CMK (cell line): ENCODE measurements at places on chromosomes 5 and 9.

GRCh38 chr5:115588640-115589039, 13.6 kb downstream of the TICAM2 start:
- no peak for DNase-seq

- DNase-seq, result no peak
These were observed 19.1 kb downstream of the EEIG1 start for GRCh38 chr9:127961613-127962155.

GRCh38 chr5:151721087-151721646, 34.5 kb upstream of the SPARC start:
- no peak for DNase-seq

DNA sequence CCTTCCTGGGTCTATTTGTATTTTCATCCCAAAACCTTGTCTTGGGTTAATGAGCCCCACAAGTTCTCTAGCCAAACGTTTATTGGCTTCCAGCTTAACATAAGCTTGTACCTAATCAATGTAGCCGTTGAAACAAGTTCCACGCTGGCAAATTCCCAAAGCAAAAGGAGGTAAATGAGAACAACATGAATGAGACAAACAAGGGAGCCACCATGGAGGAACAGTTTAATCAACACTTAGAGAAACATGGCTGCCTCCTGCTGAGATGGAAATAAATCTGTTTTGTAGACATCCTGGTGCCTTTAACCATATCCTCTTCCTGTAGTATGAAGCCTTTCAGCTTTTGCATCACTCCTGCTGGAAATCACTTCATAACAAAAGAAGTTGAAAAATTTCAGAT, 166.6 kb upstream of the NFIB start:
- no peak for DNase-seq

- DNase-seq, result no peak
These were observed 1.1 kb upstream of the GNPDA1 start for GRCh38 chr5:142013734-142014521.

GRCh38 chr5:143398451-143399237, 4.8 kb downstream of the NR3C1 start:
- DNase-seq, result no peak

- DNase-seq, result no peak
These were observed 130.7 kb downstream of the MLLT3 start for GRCh38 chr9:20491612-20492011.

DNA sequence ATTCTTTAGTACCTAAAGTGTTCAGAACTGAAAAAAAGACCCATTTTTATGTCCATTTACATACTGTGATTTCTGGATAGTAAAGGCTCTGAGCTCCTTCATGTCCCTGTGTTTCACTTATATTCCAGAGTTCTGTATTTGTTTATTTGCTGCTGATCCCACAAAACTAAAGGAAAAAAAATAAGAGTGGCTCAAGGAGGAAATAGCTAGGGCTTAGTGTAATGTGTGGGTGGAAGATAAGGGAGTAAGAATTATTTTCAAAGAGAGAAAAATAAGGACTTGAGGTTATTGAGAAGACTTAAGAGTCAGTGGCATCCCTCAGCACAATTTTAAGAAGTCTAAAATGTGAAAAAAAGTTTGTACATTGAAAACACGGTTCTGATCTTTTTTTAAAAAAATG, 46.0 kb downstream of the ENTREP1 start:
- no peak for DNase-seq

GRCh38 chr9:95574866-95575553, 58.2 kb upstream of the PTCH1 start:
- DNase-seq, result no peak

GRCh38 chr5:138503487-138504270, 38.4 kb downstream of the EGR1 start:
- DNase-seq, result no peak

- DNase-seq, result no peak
These were observed 1.8 kb downstream of the FEM1C start for GRCh38 chr5:115542651-115543364.

DNA sequence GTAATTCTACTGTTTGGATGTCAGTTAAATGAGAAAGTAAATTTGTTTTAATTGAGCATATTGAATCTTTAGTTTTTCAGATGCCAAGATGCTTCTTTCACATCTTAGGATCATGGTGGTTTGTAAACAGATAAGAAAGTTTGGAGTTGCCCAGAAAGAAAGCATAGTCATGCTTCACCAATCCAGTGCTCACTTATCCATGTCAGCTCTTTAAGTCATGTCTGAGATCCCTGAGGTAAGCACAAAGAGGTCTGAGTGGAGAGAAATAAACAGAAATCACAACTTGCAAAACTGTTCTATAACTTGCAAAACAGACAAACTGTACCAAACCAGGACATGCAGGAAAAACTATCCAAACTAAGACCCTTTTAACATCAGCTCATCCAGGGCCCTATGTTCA, 87.7 kb downstream of the OSTF1 start:
- DNase-seq, result no peak

DNA sequence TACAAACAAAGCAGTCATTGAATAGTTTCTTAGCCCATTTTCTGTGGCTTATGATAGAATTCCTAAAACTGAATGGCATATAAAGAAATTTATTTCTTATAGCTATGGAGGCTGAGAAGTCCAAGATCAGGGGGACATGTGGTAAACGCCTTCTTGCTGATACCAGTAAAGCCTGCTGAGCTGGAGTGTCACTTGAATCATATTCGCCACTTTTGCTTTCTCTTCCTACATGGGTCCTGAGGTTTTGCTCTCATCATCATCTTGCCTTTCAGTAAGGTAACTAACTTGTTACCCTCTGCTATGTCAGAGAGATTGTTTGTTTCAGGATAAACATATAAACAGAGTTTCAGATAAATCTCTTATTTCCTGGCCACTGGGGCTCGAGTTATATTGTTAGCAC, 203.3 kb upstream of the DMRT1 start:
- DNase-seq, result no peak

DNA sequence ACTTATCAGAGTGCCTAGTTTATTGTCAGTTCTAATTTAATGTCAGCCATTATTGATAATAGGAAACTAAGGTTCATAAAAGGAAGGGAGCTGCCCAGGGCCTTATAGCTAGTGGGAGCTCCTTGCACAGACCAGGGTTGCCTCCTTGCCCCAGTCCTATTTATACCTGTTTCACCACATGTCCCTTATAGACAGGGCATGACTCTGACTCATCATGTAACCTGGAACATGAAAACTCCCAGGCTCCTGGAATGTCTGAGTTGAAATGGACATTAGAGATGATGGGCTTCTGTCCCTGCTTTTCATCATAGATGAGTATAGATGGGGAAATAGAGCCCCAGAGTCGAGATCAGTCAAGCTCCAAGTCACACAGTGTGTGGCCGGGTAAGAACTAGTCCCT, 21.1 kb downstream of the FAT2 start:
- DNase-seq, result no peak

GRCh38 chr5:96896276-96896675, 20.0 kb downstream of the ERAP2 start:
- no peak for DNase-seq

GRCh38 chr5:109921735-109922380, 232.1 kb downstream of the MAN2A1 start:
- DNase-seq, result no peak

- DNase-seq, result no peak
These were observed 45.1 kb upstream of the DAB2 start for GRCh38 chr5:39469777-39470415.

GRCh38 chr9:122477346-122477745, 380 bp downstream of the OR1J1 start:
- DNase-seq, result no peak

GRCh38 chr9:91494751-91495150, 71.1 kb upstream of the NFIL3 start:
- no peak for DNase-seq

DNA sequence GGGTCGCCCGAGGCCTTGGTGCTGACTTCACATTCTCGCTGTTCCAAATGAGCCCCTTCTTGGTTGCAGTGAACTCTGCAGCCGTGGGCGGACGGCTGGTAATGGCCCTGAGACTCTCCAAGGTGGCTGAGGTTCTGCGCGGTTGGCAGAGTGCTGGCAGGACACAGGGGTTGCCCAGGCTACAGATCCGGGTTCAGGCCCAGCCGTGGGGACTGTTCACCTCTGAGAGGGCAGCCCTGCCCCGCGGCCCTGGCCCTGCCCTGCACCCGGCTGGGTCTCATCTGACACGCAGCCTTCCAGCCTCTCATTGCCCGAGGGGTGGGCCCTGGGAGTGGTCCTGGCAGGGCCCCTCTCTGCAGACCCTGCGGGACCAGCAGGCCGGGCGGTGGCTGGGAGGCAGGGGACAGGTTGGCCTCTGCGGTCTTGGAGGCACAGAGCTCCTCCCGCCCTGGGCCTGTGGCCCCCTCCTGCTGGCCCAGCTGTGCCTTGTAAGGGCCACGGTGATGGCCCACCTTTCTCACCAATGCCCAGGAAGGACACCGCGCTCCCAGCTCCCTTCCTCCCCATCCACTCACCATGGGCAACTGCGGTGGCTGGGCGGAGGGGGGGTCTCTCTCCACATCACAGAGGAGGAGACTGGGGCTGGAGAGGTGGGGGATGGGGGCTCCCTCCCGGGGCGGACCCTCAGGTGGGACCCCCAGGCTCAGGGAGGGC, 51.6 kb downstream of the AHRR start:
- peak; percentile 89 for DNase-seq

GRCh38 chr5:76081811-76082771, 1.1 kb upstream of the SV2C start:
- DNase-seq, result no peak

- DNase-seq, result no peak
These were observed 15.1 kb upstream of the NCS1 start for GRCh38 chr9:130157079-130157478.

DNA sequence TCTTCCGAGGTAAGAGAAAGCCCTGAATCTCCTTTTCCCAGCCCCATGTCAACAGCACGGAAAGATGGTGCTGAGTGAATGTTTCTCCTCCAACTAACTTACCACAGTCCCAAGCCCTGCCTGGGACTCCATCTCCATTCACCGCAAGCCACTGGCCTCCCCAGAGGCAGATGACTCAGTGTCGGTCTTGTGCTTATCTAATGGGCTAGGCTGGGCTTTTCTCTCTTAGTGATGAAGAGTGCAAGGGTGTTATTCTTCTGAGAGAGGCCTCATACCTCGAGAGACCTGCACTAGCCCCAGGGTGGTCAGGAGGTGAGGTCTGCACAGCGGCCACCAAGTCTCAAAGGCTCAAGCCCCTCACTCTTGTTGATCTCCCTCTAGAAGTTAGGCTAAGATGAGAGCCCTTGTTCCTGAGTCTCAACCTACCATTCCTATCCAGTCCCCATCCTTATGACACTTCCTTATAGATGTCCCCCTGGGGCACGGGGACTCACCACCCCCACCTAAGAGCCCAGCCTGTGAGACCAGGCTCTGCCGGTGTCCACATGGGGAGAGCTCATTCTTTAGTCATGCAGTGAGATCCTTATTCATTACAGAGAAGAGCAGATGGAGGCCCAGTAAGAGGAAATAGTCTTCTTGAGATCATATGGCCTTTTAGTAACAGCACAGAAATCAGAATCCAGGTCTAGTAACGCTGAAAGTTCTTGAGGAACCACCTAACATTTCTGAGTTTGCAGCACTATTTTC, 127.0 kb downstream of the SAXO1 start:
- DNase-seq, result no peak

DNA sequence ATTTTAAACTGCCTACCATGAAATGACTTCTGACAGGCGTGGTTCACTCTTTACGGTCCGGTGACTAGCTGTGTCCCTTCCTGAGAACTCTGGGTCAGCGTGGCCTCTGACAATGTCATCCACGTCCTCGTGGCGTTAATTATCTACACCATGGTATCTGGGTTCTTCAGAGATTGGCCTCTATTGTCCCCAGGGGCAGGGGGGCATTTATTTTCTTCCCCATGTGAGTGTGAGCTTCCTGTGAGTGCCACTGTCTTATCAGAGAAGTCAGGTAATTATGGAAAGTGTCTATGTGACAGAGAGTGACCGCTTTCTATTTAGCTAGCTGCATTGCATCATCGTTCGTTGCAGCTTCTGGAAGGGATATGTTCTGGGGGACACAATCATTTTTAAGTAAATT, 77.2 kb downstream of the FBXL7 start:
- no peak for DNase-seq

GRCh38 chr5:148953711-148954110, 109.2 kb downstream of the SH3TC2 start:
- DNase-seq, result no peak
